ENCODE measurements at places on chromosomes 7 and 10.

GRCh38 chr7:130071701-130072622 is 1.6 kb downstream of the KLHDC10 start:
- peak; percentile 77 for DNase-seq

DNA sequence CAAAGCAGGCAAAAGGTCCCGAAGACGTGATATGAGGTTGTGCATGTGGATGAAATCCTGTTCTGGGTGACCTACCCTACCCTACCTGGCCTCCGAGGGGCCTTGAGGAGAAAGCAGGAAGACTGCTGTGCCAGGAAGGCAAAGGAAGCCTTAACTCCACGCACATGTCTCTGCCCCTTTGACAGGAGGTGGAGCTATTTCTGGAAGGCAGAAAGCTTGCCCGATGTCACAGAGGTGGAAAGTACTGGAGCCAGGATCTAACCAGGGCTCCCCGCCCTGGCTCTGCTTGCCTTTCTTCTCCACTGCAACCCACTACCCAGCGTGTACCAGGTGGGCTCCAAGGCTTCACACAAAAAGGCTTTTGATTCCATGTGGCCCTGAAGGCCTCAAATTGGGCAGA is 66.4 kb upstream of the DDC start:
- no peak for DNase-seq

DNA sequence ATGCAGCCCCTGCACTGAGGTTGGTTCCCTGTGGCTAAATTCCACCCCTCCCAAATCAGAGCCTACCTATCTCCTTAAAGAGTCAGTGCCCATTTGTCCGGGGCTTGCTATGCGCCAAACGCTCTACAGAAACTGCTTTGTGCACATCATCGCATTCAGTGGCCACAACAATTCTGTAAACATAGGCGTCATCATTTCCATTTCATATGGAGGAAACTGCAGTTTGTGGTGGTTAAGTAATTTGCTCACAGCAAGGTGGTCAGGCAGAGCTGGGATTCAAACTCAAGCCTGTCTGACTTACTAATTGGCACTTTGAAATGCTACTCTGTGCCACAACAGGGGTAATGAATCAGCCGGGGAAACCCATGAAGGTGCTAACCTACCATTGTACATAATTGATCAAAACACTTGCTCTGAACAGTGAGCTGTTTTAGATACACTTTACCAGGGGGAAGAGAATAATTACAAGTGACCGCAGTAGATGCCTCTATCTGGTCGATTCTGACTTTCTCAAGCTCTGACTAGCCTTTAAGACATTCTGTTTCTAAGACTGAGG is 775.5 kb downstream of the LRMDA start:
- DNase-seq = no peak

- DNase-seq = no peak
Measured at GRCh38 chr7:159218170-159218569, 73.5 kb upstream of the VIPR2 start.

GRCh38 chr10:3452173-3452626 is 279.6 kb upstream of the PITRM1 start:
- peak; percentile 76 for DNase-seq

DNA sequence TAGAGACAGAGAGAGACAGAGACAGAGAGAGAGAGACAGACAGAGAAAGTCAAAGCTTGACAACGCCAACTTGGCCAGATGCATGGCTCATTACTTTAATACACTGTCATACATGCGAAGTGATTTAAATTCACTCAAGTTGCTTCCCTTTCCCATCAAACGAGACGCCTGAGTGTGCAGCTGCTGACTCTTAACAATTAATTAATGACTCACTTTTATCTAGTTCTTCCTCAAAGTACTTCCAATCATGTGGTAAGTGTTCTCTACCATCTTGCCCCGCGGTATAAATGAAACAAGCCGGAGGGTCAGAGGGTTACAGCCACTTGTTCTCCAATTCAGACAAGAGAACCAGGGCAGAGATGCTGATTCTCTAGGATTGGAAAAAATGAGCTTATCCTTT is 90.8 kb downstream of the SFMBT2 start:
- no peak for DNase-seq

- peak; percentile 21 for DNase-seq
Measured at GRCh38 chr7:42283553-42283952, 46.5 kb upstream of the GLI3 start.

GRCh38 chr10:131781076-131781475 is 119.7 kb upstream of the PPP2R2D start:
- DNase-seq = no peak

DNA sequence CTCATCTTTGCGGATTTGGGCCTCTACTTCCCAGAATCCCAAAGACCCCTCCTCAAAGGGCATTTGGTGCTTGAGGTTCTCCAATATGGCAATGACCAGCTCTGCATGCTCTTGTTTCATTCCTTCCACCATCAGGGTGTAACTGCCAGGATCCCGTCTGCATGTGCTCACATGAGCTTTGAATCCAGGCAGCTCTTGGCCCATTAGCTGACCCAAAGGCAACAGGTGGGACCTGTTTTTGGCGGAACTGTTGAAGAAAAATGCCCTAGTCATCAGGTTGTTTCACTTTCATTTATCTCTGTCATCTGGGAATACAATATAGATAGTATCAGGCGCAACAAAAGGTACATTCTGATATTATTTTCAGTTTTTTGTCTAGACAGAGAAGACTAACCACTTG is 159.1 kb upstream of the TCF7L2 start:
- no peak for DNase-seq

DNA sequence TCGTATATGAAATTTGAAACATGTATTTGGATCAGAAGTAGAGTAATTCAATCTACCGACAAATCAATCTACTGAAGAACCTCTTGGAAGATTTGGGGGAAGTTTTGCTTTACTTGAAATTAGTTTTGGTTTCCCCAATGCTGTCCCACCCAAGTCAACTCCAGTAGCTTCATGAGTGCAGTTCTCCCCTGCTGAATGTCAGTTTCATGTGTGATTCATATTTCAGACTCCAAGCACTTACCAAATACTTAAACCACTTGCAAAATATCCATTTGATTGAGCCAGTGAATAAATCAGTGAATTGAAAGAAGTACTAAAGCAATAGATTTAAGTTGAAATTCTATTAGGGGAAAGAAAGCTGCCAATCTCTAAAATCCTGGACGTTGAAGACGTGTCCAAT is 9.3 kb downstream of the CALML5 start:
- DNase-seq = no peak

DNA sequence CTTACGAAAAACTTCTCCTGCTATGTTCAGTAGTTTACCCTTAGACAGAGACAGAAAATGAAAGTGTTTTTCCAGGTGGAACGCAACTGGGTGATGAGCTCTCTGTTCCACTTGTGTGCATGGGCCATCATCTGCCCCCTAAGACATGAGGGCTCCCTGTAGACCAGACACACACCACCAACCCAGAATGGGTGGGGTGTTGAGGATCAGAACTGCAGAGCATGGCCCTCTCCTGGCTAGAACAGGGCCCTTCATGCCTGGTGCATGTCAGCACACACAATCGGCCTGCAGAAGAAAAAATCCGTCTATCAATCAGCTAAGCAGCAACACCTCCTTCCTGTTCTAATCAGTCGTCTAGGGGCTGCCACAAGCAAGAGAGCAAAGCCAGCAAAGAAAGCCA is 186.2 kb upstream of the INHBA start:
- no peak for DNase-seq

DNA sequence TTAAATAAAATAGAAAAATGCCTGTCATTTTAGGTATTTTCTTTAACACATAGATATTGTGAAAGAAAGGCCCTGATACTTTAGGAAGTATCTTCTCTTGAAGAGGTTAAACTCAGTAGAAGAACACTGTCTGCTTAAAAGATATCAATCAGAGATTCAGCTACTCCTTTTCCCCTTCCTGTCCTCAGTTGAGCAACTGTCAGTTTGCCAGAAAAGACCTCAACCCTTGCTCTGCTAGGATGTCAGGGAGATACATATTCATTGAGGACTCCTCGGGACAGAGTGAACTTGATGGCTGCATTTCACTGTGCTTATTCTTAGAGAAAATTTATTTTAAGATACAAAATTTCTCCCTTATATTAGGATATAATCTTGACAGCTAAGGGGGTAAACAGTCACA is 173.6 kb upstream of the CACNA2D1 start:
- no peak for DNase-seq

DNA sequence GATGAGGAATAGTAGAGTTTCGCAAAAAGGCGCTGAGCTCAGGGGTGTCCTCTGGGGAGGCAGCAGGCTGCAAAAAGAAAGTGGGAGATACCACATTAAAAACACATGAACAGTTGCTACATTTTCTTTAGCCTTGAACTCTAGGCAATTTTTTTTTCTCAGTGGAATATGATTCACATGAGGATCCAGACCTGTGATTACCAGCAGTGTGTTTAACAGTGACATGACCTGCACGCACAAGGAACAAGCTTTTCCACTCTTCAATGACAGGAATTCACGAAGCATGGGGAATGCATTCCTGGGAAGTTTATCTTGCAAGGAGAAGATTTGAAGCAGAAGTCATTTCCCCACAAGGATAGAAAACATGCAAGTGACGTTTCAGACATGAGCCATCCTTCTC is 161.6 kb downstream of the ITGA8 start:
- DNase-seq = peak; percentile 29

GRCh38 chr10:36888925-36889573 is 236.3 kb upstream of the ANKRD30A start:
- no peak for DNase-seq

DNA sequence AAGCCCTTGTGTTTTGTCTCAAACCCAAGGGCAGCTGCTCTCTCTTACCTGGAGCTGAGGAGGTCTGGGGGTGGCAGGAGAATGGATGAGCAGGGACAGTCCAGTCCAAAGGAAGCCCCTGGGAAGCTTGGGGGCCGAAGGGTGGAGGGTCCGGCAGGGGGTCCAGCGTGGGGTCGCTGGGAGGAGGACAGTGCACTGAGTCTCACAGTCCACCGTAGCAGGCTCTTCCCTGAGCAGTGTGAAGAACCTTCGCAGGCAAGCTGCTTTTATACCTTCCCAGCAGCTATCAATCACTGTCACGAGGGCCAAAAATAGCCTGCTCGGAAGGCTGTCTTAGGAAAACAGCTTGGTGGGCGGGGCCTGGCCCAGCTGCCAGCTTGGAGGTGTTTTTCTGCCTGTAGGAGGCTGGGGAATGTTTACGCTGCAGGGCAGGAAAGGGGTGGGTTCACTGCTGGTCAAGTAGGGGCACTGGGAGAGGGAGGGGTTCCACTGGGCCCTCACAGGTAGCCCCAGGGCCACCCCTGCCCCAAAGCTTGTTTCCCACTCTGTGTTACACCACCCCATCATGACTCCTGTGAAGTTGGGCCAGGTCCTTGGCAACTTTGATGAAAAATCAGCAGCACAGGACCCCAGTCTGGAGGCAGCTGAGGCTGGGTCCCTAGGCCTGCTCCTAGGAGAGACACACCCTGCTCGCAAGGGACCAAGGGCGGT is at the start of gene DEPP1:
TSS of gene DEPP1 (minus strand) at position 240 of the 711 bp plus-strand sequence. CDS start 779 bp downstream, outside the sequence.
- DNase-seq = peak; percentile 87

DNA sequence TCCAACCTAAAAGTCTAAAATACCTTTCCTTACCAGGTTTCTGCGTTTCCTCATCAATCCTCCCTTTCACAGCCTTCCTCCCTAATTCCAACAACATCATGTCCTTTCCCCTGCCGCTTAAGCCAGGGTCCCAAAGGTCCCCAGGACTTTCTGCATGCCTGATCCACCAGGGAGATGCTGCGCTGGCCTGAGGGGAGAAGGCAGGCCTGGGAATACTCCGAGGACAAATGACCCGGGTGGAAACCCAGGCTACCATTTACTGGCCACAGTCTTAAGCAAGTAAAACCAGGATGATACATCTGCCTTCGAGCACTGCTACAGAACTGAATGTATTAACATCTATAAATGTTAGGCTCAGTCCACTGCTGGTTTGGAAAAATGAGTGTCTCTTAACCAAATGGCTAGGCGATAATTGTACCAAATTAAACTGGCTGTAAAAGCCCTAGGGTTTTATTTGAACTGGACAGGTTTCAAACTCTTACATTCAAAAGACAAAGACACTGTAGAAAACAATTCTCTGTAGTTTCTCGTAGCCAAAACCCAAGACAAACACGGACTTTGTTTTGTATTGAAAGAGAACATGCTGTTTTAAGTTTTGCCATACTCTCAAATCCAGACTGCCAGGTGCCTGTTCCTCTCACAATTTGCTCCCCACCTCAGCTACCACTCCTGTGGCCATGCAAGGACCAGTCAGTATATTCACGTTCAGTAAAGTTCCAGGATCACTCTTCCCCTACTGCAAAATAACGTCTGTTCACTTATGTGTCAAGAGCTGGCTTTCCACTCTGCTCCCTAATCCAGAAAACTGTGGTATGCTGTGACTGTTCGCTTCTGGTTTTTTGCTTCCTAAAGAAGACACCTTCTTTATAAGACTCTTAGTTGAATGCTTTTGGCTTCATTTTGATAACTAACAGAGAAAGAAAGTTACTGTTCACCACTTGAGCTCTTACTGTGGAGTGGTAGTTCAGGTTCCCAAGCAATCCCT is 145.7 kb downstream of the RNF216 start:
- no peak for DNase-seq

DNA sequence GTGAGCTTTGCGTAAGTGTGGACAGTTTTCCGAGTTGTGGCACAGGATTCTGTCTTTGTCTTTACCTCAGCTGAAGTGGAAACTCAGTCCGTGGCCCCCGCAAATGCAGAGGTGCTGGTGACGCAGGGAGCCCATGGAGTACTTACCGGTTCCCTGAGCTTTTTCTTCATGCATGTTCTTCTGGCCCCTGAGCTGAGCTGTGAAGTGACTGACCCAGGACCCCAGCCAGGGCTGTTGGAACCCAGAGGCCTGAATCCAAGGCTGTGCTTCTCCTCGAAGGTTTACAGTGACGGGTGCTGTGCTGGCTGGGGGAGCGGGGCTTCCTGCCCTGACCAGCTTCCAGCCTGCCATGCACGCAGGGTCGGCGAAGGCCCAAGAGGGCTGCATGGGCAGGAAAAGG is 223.5 kb downstream of the GLRX3 start:
- DNase-seq = no peak

GRCh38 chr10:37992083-37992482 is 15.6 kb upstream of the ZNF25 start:
- no peak for DNase-seq

- DNase-seq = no peak
Measured at GRCh38 chr7:23477157-23477499, 6.8 kb upstream of the IGF2BP3 start.

DNA sequence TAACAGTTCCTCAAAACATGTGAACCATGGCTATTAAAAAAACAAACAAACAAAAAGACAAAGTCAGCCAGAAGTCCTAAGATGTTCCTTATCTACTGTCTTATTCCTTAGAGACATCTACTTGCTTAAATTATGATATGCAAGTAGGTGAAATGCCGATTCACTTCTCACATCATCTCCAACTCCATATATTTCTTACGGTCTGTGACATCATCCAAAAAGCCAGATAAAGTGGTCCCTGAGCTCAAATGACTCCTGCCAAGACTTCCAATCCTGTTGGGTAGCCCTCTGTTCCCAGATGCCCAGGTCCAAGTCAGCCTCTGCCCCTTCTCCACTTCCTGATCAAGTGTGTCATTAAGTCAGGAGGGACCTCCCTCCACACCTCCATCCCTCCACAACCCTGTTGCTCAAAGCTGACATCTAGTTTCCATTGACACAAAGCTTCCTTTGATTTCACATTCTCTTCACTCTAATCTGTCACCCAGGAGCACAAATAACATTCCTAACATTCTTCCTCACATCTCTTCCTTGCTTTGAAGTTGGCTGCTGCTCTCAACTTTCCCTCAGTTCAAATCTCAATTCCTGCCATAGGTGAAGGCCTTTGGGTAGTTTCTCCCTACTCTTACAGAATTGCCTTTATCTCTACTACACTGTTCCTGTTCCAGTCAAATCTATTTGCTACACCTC is 56.1 kb upstream of the PDLIM1 start:
- no peak for DNase-seq

Measured in GM03348 (cell line).